NCI-H146 (cell line): ENCODE measurements at places on chromosomes 7 and 10.
A peak's percentile ranks its signal among the peaks of the same experiment; 100 is the strongest.

GRCh38 chr10:68179016-68179415 lies 52.9 kb downstream of the ATOH7 start:
- no peak for DNase-seq

- no peak for DNase-seq
Observed at GRCh38 chr7:81402227-81402626, 367.6 kb downstream of the HGF start.

DNA sequence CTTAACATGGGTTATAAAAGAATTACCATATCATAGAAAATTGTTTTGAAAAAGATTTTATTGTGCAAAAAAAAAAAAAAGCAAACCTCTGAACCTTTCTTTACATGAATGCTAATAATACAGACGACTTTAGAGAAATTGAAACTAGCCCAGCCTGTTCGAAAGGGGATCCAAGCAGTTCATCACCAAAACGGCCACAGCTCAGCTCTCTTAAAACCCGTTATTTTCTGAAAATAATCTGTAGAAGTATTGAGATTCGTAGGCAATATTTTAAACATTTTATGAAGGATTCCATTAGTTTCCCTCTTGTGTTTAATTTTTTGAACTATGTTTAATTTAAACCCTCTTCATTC lies 9.9 kb upstream of the GSAP start:
- no peak for DNase-seq

GRCh38 chr10:126209451-126209850 lies 178.8 kb downstream of the ADAM12 start:
- no peak for DNase-seq

GRCh38 chr10:90437452-90437851 lies 420.4 kb downstream of the HTR7 start:
- no peak for DNase-seq

DNA sequence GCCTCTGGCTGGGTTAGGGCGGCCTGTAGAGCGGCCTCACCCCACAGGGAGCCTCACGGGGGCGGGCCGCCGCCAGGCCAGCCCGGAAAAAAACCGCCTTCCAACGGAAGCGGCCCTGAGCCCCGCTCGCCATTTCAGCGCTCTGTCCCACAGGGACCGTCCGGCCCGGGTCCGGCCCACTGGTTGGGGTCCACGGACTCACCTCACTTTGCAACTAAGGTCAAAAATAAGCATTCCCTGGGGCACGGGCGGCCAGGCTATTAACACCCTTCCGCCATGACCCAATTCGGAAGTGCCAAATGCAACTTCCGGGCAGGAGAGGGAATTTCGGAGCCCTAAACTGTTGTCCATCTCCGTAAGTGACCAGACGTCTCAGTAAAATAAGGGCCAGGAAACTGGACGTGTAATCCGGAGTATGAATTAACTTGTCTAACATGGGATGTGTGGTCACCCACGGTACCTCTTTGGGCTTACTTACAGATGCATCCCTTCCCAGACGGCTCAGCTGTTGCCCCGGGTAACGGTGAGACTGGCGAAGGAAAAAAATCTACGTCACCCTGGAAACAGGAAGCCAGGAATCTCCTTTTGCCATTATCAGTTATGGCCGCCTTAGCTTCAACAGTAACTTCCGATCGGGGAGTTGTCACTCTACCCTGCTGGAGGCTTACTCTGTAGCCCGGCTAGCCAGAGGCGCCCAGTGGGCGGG lies at the start of gene BBIP1:
TSS of gene BBIP1 (minus strand) at position 538 of the 706 bp plus-strand sequence. CDS start 1,023 bp downstream, outside the sequence.
- DNase-seq = no peak

DNA sequence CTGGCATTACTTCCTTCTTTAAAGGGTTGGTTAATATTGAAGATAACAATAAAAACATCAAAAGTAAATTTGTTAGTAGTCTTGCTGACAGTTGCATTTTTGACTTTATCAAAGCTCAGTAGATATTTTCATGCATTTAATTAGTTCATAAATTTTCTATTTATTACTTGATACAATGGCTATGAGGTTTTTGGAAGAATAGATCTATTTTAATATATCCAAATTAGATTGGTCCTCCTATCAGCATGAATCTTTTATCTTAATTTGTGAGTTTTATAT lies 16.4 kb downstream of the COL1A2 start:
- no peak for DNase-seq

- DNase-seq = peak; percentile 41
Observed at GRCh38 chr7:39741942-39742623, 118.7 kb downstream of the RALA start.
